ENCODE measurements at places on chromosomes 6 and 20.

DNA sequence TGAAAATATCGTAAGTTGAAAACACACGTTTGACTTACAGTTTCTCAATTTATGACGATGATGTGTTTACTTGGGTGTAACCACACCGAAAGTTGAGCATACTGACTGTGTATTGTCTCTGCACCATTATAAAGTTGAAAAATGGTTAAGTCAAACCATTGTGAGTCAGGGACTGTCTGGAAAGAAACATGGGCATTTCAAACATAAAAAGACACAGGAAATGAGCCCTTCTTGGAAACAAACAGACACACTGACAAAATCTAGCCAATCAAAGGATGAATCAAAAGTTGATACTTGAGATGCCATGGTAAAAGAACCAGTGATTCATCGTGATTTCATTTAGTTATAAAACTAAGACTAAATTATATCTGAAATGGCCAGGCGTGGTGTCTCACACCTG lies 5.3 kb downstream of the POPDC3 start:
- DNase-seq = no peak

- no peak for DNase-seq
These were observed 905 bp downstream of the RARS2 start for GRCh38 chr6:87588756-87589407.

GRCh38 chr20:57124366-57124765 lies 142.1 kb downstream of the BMP7 start:
- no peak for DNase-seq

- no peak for DNase-seq
These were observed 67.6 kb downstream of the MRPL14 start for GRCh38 chr6:44059359-44060346.

DNA sequence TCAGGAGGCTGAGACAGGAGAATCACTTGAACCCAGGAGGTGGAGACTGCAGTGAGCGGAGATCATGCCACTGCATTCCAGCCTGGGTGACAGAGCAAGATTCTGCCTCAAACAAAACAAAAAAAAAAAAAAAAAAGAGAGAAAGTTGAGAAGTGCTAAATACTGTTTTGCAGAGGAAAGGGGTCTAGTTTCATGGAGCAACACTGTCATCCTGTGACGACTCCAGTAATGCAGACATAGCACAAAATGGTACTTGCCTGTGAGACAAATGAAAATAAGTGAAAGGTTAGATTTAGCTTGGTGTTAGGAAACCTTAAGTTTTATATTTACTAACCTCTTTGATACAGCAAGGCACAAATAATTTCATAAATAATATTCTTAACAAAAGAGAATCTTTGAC lies 29.7 kb downstream of the CEP162 start:
- no peak for DNase-seq

- no peak for DNase-seq
These were observed 66.6 kb downstream of the IPCEF1 start for GRCh38 chr6:154289818-154290508.

- no peak for DNase-seq
These were observed 42.8 kb downstream of the CDC5L start for GRCh38 chr6:44430326-44430725.

DNA sequence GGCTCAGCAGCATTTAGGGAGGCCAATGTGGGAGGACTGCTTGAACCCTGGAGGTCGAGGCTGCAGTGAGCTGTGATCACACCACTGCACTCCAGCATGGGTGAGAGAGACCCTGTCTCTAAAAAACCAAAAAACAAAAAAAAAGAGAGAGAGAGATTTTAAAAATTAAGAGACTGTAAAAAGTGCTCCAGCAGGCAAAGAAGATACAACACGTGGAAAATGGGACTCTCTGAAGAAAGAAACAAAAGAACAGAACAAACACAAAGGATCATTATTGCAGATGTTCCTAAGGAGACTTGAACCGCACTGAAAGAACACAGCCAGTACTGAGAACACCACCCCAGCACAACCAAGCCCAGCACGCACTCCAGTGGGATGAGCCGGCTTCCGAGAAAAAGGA lies 74.2 kb downstream of the TAF4 start:
- DNase-seq = no peak

All from CD8-positive, alpha-beta T cell (primary cell).